ENCODE measurements at places on chromosomes 11 and 22.
A peak's percentile ranks its signal among the peaks of the same experiment; 100 is the strongest.

- no peak for DNase-seq
Observed at GRCh38 chr11:83472806-83473205, 186.6 kb upstream of the CCDC90B start.

- peak; percentile 57 for DNase-seq
Observed at GRCh38 chr11:1055990-1056771, 18.5 kb upstream of the MUC2 start.

DNA sequence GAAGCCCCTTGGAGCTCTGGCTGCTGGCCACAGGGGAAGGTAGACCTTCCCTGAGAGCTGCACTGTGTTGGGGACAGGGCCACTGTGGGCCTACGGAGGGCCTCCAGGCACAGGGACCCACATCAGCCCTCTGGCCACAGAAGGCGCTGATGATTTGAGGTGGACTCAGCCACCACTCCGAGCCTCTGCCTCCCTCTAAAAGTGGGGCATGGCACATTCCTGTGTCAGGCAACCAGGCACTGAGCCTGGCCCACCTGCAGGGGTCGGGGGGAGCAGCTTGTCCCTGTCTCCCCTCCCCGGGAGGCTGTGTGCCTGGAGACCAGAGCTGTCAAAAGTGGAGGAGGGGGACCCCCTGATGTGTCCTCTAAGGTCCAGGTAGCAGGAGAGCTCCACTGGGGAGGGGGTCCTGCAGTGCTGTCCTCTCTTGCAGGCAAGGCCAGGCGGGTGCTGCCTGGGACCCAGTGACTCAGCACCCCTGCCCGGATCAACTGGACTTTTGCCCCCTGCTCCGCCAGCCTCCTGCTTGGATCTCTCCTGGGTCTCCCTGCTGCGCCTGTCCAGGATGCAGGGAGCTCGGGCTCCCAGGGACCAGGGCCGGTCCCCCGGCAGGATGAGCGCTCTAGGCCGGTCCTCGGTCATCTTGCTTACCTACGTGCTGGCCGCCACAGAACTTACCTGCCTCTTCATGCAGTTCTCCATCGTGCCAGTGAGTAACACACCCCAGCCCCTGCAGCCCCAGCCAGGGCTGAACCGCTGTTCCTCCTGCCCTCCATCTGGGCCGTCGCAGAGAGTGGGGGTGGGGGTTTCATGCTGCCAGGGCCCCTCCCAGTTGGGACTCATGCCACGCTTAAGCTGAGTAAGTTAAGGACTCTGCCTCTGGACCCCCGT, 17.5 kb upstream of the CDKN1C start:
- DNase-seq = no peak

DNA sequence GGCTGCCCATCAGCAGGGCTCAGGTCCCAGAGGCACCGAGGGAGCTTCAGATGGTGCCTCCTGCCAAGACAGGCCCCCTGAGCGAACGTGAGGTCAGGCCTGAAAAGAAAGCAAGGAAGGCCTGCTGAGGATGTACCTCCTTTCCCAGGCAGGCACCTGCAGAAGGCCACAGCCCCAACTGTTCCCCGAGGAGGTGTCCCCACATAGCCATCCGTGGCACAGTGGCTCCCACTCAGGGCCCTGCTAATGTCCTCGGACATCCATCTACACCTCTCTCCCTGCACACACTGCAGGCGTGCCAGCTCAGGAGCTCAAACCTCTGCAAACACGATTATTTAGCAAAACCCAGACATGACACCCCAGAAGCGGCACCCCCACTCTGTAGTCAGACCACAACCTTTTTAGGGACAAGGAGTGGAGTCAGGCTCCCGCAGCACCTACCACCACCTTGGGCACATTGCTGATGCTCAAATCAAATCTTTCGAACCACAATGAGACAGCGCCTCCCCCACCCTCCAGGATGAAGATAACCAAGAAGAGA, 36.9 kb downstream of the SHANK2 start:
- DNase-seq = peak; percentile 50

GRCh38 chr11:72015511-72016061, 16.9 kb downstream of the IL18BP start:
- peak; percentile 62 for DNase-seq

DNA sequence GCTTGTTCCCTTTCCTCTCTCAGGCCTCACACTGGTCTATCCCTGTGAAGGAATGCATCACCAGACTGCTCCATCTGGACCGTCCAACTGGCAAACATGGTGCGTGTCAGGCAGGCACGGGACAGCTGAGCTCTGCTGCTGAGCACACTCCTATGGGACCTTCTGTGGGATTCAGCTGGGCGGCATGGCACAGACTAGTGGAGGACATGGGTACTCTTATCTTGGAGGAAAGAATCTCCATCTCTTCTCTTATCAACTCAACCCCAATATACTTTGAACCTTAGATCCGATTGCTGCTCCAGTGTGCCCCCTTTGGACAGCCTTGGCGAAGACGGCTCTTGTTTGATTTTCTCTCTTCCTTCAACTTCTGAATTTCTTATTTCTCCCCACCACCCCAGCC, 593.6 kb downstream of the ETS1 start:
- DNase-seq = no peak

- no peak for DNase-seq
Observed at GRCh38 chr11:97995874-97996273, 1024.9 kb upstream of the CNTN5 start.

GRCh38 chr22:39820256-39820655, 73.3 kb downstream of the ENTHD1 start:
- no peak for DNase-seq

- no peak for DNase-seq
Observed at GRCh38 chr22:25966448-25966913, 202.8 kb upstream of the SEZ6L start.

DNA sequence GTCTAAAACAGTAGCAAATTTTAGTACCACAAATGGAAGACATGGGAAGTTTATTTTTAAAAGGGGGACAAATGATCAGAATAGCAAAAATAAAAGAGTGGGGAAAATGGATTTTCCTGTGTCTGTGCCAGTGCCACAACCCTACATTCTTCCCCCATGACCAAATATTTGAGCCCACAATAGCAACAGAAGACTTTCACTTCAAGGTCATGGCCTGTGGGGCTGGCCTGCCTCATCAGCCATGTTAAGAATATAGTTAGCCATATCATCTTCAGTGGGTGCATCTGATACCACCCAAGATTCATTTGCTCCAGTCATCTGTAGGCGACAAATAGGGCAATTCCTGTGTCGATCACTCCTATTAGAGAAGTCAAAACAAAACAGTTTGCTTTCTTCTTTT, 26.3 kb downstream of the RNF141 start:
- no peak for DNase-seq

- DNase-seq = no peak
Observed at GRCh38 chr11:31397239-31397834, 27.7 kb downstream of the DNAJC24 start.

GRCh38 chr11:74306435-74307175, 4.8 kb downstream of the P4HA3 start:
- no peak for DNase-seq

DNA sequence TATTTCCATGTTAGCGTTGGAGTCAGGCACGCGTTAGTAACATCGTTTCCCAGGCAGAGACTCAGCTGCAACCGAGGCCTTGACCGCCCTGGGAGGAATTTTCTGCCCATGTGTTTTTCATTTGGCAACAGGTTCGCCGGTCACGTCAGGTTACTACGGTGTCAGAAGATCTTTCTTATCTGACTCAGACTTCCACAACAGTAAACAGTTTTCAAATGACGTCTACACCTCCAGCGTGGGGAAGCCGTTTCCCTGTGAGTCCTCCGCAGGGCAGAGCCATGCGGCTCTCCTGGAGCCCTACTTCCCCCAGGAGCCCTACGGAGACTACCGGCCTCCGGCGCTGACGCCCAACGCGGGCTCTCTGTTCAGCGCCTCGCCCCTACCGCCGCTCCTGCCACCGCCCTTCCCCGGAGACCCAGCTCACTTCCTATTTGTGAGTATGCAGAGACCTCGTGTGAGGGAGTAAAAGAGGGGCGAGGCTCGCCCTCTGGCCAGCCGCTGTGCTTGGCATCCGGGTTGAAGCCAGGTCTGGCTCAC, 14.3 kb upstream of the POU2AF3 start:
- no peak for DNase-seq

DNA sequence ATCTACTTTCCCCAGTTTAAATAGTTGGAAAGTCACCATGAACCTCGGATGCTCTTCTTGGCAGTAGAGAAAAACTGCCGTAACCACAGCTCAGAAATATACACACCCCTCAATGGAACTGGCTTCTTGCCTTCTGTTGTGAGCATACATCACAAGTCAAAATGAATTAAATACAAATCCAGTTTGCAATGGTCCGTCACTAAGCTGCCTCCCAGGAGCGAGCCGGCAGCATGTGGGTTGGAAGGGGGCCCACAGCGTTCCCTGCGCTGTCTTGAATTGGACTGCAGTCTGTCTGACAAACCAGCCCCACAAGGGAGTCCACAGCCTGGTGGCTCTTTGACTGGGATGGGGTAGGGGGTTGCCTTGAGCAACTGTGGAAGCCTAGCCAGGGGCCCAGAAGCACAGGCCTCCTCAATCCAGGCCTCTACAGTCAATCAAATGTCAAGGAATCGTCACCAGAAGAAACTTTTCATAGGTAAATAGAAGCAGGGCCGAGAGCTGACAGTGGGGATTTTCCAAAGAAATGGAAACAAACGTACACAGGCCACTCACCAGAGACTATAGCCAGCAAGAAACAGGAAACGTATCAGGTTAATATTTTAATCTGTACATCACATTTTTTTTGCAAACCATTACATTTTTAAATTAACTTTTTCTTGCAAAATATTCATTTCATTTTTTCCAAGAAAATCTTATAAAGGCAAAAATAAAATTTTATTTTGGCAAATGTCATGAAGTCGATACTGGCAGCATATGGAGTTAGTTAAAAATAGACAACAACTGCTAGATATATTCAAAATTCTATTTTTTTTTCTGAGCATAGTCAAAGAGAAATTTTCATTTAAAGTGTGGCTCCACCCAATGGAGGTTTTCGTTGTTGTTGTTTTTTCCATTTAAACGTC, 38.5 kb downstream of the C11orf58 start:
- DNase-seq = no peak

DNA sequence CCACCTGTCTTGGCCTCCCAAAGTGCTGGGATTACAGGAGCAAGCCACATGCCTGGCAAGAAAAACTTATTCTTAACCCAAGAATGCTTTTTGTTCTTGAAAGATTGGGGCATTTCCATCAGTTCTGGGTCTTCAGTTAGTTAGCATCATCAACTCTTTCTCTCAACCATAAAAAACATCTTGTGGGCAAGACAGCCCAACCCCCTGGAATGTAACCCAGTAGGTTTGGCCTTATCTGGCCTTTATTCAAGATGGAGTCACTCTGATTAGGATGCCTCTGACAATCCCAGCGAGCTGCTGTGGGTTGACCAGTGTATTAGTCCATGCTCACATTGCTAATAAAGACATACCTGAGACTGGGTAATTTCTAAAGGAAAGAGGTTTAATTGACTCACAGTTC, 9.2 kb upstream of the TPCN2 start:
- DNase-seq = no peak

DNA sequence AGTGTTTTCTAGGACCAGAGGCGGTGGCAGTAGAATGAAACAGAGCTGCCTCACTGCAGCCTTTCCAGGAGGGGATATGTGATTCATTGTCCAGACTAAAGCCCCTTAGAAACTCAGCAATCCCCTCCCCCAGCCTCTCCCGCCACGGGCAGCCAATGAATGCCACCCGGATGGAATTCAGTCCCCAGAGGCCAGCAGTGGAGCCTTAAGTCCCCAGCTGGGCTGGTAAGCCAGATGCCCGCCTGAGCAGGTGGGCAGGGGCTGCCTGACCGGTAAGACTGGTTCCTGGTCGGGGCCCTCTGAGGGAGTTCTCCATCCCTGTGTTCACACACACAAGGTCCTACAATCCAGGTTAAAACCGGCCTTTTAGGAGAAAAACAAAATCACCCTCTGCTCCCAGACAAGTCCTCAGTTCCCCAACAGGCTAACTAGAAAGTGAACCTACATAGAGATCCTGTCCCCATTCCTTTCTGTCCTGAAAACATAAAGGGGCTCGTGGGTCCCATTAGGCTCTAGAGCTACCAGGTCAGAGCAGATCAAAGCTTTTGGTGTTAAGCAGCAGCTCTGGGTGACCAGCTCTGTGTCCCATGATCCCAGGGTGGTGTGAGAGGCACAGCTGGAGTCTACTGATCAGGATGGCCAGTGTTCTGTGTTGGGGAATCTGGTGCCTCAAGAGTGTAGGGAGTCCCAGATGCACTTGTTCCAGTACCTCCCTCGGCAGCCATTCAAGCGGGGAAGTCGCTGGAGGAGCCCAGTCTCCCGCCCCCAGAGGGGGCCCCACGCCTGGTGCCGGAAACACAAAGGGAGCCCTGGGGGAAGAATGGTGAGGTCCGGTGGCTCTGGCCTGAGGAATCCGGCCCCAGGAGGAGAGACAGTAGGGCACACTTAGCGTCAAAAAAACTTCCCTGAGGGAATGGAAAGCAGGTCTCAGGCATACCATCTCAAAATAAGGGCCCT, 2.6 kb downstream of the PATZ1 start:
- no peak for DNase-seq

- no peak for DNase-seq
Observed at GRCh38 chr22:31398231-31398630, 1.2 kb upstream of the DRG1 start.

GRCh38 chr11:363948-364761, 5.1 kb upstream of the B4GALNT4 start:
- DNase-seq = no peak

- no peak for DNase-seq
Observed at GRCh38 chr11:112628676-112629075, 332.5 kb upstream of the NCAM1 start.

GRCh38 chr11:47156333-47156732, 20.3 kb downstream of the ARFGAP2 start:
- DNase-seq = no peak

GRCh38 chr11:130070109-130070845, 583 bp downstream of the APLP2 start:
- no peak for DNase-seq

DNA sequence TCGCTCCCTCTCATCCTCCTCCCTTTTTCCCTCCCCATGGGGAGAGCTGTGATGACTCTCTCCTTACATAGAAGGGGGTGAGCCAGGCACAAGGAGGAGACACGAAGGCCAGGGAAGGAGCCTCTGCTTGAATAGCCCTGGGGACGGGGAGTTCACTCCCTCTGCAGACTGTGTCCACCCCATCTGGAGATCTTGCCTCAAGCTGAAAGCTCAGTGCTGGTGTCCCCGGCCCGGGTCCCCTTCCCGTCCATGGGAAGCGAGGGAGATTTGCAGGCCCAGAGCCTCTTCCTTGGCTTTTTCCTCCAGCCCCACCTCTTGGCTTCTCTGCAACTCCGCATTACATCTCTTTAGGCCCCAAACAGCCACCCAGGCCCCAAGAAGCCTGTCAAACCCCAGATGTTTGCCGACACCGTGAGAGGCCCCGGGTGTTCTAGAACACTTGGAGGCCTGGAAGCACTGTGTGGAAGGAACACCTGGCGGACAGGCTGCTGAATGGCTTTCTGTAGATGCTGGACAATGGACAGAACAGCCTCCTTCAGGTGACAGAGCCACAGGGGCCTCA, 32.3 kb downstream of the LINC01488 start:
- no peak for DNase-seq

GRCh38 chr11:82494988-82495432, 238.7 kb downstream of the FAM181B start:
- DNase-seq = no peak

- DNase-seq = peak; percentile 42
Observed at GRCh38 chr11:134737563-134738510, 325.8 kb upstream of the B3GAT1 start.

GRCh38 chr11:116376054-116376453, 396.7 kb downstream of the BUD13 start:
- DNase-seq = no peak

GRCh38 chr11:68579455-68579854, 104.9 kb upstream of the GAL start:
- no peak for DNase-seq

- no peak for DNase-seq
Observed at GRCh38 chr11:105000167-105000566, 22.8 kb downstream of the CASP5 start.

GRCh38 chr22:22816171-22816514, 71.5 kb upstream of the IGLL5 start:
- DNase-seq = no peak
